Natural killer cell treated with Interleukin-12 subunit alpha and Interleukin-12 subunit beta and Interleukin-15 and Interleukin-18, amount 100 ng/mL, for 72 hours (primary cell): ENCODE measurements at places on chromosomes 11 and 22. TPM values are rescaled to one million over a fixed set of nuclear protein-coding genes. Genes with fewer than 3 reads are reported as not detected.

Gene TSSK2
- 0.39 TPM for total RNA-seq

- DNase-seq: no peak
These were observed 43.7 kb downstream of the OSBPL5 start for GRCh38 chr11:3121416-3121815.

GRCh38 chr11:102994105-102994504, 38.6 kb upstream of the MMP13 start:
- no peak for DNase-seq

GRCh38 chr22:50703726-50704509, 31.3 kb downstream of the SHANK3 start:
- peak; percentile 46 for DNase-seq

Gene C11orf58
- total RNA-seq: 103 TPM

Gene MYRF
- 3.7 TPM for total RNA-seq

Gene C11orf87
- total RNA-seq: not detected

DNA sequence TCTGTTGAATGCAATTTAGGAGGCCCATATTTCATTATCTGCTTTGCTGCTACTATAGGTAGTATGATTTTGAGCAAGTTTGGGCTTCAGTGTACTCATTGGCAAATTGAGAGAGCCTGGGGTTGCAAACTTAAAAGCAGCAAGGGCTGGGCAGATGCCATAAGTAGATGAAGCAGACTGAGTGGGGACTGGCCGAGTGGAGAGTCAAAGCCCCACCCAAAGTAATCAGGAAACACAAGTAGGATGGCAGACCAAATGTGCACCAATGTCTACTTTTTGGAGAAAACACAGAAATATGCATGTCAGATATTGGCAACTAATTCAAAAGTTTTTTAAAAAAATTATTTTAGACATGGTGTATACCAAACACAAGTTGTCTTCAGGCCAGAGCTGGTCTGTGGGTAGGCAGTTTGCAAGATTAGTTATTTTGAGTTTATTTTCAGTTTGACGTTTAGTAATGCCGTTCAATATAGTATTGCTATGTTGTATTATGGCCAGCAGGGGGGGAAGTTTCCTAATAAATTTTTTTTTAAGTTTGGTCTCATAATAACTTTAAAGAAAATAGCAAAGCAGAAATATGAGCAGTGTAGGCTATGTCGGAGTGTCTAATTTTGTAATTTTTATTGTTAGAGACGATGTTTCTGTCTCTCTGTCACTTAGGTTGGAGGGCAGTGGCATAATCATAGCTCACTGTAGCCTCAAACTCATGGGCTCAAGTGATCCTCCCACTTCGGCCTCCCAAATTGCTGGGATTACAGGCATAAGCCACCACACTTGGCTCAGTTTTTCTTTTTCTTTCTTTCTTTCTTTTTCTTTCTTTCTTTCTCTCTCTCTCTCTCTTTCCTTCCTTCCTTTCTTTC, 105.1 kb downstream of the HIPK3 start:
- DNase-seq: no peak

GRCh38 chr22:19304547-19304946, 13.0 kb upstream of the CLTCL1 start:
- DNase-seq: no peak
